Stimulated activated CD8-positive, alpha-beta memory T cell treated with anti-CD3 and anti-CD28 coated beads, Interleukin-2, amount 100 ng/mL, for 1 hour (primary cell): ENCODE measurements at places on chromosomes 13 and 19.

DNA sequence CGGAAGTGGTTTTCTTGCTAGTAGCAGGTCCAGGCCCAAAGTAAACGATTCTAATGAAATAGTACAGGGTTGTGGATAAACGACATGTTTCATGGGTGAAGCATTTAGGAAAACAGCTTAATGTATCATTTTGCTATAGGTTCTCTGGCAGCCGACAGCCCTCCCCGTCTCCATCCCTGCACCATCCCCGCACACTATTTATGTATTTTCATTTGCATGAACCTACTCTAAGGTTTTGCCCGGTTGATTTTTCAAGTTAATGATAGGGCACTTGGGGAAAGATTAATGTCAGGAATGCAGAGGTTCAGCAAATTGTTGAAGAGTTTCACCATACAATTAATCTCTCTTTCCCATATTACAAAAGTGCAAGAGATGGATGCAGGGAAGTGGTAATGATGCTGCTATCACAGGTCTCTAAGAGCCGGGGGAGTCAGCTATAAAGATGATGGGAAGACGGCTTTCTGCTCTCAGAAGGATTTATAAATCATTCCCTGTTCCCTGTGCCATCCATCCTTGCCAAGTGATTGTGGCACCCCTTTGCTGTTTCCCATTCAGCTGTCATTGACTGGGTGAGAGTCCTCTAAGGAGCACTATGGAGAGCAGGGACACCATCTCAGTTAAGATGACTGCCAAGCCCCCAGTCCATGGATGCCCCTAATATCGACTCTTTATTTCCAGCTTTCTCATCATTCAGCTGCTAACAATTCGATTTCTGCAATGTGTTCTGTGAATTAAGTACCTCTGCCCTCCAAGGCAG lies 186.3 kb downstream of the IRS2 start:
- DNase-seq = no peak

- DNase-seq = no peak
Measured at GRCh38 chr13:90868321-90868920, 479.1 kb upstream of the MIR17HG start.

- no peak for DNase-seq
Measured at GRCh38 chr13:44219577-44220548, 153.8 kb upstream of the SERP2 start.

GRCh38 chr13:21338639-21339278 lies 120.3 kb downstream of the ZDHHC20 start:
- DNase-seq = no peak

- DNase-seq = no peak
Measured at GRCh38 chr13:30792285-30793000, 57.1 kb downstream of the ALOX5AP start.

DNA sequence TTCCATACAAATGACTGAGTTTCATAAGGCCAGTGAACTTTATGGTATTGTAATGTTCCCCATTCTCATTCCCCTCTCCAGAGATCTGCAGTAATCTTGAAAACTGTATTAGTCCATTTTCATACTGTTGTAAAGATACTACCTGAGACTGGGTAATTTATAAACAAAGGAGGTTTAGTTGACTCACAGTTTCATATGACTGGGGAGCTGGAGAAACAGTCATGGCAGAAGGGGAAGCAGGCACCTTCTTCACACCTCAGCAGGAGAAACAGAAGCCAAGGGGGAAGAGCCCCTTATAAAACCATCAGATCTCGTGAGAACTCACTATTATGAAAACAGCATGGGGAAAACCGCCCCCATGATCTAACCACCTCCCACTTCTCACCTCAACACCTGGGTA lies 318.7 kb upstream of the KLF12 start:
- DNase-seq = no peak

DNA sequence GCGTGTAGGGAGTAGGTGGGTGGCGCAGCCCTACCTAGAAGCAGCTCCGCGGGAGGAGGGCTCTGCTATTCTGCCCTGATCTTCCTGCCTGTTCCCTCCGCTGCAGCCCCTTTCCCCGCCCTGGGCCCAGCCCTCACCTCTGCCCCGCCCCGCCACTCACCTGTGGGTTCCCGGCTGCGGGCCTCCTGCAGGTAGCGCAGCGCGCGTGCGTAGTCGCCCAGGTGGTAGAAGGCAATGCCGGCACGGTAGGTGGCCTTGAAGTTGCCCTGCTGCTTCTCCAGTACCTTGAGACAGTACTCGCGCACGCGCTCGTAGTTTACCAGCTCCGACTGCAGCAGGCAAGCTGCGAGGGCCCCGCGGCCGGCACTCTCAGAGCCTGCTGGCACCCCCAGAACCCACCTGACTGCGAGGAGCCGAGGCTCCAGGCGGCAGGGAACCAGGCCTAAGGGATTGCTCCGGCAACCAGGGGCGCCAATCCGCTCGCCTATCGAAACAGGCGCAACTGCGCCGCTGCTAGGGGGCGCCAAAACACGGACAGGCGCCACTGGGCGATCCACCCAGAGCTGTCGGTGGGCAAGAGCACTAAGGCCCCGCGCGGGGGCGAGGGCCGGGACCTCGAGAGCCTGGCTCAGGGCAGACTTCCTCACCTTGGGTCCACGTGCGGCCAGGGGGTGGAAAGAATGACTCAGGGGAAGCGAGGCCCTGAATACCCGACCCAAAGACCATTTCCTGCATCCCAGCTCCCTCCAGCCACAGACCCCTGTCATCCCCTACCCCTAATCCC lies 965 bp downstream of the TTC9B start:
- no peak for DNase-seq

GRCh38 chr13:20301403-20302071 lies 69.4 kb upstream of the GJB6 start:
- DNase-seq = no peak

- no peak for DNase-seq
Measured at GRCh38 chr13:51396352-51396751, 56.5 kb downstream of the INTS6 start.

DNA sequence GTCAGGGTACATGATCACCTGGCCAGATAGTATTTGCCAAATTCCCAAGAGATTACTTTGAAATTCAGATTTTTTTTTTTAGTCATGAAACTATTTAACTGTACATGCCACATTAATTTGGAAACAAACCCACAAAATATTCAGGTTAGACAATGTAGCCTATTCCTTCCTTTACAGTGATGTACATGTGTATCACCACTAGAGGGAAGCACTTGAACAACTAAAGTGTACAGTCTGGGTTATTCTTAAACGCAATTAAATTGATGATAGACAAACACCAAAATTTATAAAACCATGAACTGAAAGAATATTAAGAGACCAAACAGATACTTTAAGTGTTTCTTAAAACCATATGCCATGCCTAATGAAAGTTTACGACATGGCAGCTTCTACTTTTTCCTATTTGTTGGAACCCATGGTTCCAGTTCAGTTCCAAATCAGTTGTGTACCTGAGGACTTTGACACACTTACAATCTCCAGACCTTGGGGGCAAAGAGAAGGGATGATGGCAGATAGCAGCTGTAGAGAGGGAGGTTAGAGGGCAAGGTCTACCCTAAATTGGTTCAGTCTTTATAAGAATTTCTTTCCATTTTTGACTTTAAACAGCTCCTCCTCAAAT lies 52.8 kb downstream of the TNFSF13B start:
- no peak for DNase-seq

- peak; percentile 74 for DNase-seq
Measured at GRCh38 chr19:8580710-8581281, 3.6 kb upstream of the MYO1F start.

GRCh38 chr13:109481040-109481439 lies 305.3 kb downstream of the IRS2 start:
- no peak for DNase-seq

DNA sequence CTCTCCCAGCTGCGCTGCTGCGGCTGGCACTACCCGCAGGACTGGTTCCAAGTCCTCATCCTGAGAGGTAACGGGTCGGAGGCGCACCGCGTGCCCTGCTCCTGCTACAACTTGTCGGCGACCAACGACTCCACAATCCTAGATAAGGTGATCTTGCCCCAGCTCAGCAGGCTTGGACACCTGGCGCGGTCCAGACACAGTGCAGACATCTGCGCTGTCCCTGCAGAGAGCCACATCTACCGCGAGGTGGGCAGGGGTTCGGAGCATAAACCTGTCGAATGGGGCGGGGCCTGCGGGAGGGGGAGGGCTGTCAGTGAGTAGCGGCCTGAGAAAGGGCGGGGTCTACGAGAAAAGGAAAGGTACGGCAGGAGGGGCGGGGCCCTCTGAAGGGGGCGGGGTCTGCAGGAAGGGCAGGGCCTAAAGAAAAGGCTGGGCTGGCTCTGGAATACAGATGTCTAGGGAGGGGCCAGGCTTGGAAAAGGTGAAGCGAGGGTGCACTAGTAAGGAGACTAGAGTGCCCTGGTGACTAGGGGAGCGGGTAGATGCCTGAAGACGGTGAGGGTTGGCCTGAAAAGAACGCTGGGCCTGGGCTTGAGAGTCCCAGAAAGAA lies 3.6 kb downstream of the CD37 start:
- no peak for DNase-seq

DNA sequence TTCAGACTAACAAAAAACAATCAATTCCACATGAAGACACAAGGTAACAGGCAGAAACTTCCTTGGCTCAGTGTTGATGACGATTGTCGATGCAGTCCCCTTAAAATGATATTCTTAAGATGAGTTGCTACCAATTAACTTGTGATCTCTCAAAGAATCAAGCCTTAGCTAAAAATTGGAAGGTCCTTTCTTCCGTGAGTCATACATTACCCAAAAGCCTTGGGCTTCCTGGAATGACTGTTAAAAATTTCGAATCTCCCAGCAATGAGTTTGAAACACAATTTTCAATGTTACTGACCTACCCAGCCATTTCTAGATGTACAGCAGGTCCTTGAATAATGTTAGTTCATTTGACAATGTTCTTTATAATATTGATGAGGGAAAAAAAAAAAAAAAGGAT lies 28.0 kb upstream of the RB1 start:
- DNase-seq = no peak

- no peak for DNase-seq
Measured at GRCh38 chr13:73299787-73300186, 241.0 kb downstream of the KLF5 start.

DNA sequence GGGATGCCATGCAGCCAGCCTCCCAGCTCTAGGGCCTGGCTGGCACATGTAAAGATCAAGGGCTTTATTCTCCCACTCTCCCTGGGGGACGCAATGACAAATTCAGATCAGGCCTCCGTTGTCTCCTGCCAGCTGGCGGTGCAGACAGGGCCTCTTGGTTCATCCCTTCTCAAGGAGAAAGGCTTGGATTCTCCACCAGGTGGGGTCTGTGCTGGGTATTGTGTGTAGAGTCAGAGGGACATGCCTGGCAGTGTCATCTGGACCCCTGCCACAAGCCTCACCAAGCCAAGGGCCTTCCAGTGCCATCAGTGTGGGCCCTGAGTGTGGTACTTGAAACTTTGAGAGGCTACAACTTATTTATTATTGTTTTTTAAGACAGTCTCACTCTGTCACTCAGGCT lies 8.4 kb upstream of the PTPRS start:
- no peak for DNase-seq

DNA sequence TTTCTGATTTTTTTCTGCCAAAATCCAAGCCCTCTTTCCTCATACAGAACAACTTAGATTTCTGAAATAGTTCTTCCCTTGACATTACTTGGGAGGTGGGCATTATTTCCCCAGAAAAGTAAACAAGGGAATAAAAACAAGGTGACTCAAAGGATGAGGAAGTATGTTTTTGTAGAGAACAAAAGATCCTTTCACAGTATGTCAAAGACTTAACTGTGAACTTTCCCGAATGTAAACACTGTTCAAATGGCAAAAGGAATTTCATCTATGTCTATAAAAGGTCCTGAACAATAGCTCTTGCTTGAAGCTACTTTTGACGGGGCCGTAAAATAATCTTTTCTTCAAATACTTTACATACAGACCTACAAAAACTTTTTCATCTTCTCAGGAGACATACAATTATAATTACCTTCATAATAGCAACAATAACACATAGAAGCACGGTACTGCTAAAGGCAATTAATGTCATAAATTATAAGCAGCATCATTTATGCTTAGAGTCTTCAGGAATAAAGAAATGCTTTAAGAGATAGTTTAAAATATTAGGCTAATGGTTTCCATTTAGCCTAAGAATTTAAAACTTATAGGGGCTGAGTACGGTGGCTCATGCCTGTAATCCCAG lies 191.1 kb downstream of the RGCC start:
- DNase-seq = no peak

DNA sequence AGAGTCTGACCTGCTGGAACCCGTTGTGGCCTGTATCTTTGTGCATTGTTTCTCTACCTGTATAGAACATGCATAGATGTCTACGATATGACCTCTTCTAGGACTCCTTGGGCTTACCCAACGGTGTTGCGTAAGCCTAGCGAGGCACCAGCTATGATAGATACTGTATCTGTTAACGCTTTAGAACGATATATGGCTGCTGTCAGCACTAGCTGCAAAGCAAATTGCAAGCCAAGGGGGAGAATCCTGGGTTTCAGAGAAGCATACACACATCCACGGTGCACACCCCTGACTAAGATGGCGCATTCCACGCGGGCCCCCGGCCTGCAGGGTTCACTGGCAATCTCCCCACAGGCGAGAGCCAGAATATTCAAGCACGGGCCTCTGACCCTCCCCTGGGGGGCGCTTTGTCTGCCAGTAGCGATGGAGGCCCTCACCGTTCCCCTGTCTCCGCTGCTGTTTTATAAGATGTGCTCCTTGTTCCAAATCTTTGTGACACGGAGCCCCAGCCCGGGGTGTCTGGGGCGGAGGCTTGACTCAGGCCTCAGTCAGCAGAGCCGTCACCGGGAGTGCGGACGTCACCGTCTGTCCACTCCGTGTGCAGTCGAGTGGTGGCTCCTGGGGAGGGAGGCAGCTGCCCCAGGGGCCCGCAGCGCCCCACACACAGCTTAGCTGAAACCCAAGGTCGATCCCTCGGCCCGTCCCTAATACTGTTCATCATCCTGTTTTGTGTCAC lies 12.9 kb upstream of the RPS15 start:
- DNase-seq = no peak

DNA sequence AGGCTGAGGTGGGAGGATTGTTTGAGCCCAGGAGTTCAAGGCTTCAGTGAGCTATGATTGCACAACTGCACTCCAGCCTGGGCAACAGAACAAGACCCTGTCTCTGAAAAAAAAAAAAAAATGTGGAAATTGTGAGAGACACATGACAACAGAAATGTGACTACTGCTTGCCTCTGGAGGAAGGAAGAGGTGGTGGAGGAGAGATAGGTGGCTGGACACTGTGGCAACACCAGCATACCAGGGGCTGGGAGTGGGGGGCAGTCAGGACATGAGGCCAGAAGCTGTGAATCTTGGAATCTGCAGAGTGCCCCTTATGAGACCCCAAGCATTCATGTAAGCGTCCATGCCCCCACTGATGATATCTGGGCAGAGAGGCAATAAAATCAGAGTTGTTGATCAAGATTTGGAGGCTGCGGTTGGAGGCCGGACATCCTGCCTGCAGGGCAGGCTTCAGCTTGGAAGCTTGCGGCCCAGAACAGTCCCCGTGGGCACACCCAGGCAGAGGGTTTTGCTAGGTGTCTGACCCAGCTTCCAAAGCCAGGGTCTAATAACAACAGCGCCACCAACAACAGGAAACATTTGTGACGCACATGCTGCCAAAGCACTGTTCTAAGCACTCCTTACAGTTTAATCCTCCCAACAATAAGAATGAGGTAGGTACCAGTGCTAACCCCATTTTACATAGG lies 16.9 kb downstream of the FAM187B start:
- DNase-seq = peak; percentile 49

GRCh38 chr13:20636079-20636478 lies 67.4 kb upstream of the IL17D start:
- no peak for DNase-seq

GRCh38 chr19:17590866-17591265 lies 35.4 kb downstream of the COLGALT1 start:
- DNase-seq = no peak

GRCh38 chr19:55355213-55355821 lies 798 bp upstream of the COX6B2 start:
- no peak for DNase-seq
